ENCODE measurements at places on chromosomes 13 and 19.

DNA sequence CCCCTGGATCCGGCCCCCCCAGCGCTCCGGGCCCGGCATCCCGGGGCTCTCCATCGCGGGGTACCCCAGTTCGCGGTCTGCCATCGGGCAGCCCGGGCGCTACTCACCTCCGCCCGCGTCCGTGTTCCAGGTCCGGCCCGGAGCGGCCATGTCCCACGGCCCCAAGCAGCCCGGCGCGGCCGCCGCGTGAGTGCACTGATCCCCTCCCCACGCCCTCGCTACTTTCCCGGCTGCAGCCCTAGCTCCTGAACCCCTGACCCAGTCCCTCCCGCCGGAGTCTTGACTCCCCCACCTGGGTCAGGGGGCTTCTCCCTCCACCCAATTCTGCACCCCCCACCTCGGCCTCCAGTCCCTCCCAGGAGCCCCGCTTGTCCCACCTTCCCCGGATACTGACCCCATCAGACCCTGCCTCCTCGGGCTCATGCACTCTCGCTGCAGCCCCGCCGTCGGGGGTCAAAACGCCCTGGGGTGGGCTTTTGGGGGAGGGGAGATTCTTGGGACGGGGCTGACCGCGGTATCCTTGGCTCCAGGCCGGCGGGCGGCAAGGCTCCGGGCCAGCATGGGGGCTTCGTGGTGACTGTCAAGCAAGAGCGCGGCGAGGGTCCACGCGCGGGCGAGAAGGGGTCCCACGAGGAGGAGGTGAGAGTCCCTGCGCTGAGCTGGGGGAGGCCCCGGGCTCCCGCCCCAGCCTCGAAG is 566 bp downstream of the HMG20B start:
- no peak for DNase-seq

DNA sequence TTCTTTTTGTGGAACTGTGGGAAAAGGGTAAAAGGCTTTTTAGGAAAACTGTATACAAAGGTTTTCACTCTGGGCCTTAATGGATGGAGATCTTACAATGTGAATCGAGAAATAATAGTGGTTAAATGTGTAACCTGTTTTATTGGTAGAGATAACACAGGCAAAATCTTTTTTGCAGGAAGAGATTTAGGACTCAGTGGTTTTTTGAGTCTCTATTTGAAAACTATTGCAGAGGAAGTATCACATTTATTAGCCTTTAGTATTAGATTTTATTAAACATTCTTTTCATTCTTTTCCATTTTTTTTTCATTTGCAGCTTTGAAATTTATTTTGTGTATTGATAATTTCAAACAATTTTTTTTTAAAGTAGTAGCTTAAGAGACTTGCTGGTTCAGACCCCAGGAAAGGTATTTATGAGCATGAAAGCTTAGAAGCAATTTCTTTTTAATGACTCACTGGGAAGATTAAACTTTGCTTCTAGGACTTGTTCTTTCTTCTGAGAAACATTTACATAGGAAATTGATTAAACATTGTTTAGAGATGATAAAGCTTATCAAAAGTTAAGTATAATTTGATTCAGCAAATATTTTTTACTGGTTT is 10.5 kb downstream of the KLF5 start:
- no peak for DNase-seq

DNA sequence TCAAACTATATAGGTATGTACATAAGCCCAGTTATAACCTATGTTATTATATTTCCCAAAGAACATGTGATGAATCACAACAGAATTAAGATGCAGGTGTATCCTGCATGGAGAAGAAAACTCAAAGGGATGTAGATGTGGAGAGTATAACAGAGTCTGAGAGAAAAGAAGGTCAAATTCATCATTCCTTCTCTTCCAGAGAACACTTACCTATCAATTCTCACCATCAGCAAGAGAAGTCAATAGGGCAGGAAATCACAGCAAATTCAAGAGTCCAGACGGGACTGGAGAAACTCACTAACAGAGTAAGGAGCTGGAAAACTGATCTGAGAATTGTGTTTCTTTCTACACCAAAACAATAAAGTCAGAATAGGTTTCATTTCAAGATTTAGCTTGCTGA is 28.4 kb downstream of the DIAPH3 start:
- DNase-seq = no peak

GRCh38 chr13:31431722-31432137 is 232.0 kb downstream of the B3GLCT start:
- no peak for DNase-seq

DNA sequence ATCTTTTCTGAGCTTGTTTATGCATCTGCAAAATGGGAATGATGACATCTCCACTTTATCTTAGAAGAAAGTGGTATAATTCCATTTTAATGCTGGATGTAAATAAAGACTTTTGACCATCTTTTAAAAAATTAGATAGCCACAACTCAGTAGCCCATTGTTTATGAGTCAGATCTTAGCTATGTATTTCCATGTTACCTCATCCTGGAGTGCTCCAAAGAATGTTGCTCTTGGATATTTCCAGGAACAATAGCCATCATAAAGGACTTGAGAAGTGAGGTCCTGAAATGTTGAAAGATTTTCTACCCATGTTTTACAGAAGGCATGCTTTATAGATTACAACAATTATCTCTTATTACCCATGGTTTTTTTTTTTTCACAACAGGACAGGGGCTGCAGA is 229.3 kb upstream of the EDNRB start:
- no peak for DNase-seq

DNA sequence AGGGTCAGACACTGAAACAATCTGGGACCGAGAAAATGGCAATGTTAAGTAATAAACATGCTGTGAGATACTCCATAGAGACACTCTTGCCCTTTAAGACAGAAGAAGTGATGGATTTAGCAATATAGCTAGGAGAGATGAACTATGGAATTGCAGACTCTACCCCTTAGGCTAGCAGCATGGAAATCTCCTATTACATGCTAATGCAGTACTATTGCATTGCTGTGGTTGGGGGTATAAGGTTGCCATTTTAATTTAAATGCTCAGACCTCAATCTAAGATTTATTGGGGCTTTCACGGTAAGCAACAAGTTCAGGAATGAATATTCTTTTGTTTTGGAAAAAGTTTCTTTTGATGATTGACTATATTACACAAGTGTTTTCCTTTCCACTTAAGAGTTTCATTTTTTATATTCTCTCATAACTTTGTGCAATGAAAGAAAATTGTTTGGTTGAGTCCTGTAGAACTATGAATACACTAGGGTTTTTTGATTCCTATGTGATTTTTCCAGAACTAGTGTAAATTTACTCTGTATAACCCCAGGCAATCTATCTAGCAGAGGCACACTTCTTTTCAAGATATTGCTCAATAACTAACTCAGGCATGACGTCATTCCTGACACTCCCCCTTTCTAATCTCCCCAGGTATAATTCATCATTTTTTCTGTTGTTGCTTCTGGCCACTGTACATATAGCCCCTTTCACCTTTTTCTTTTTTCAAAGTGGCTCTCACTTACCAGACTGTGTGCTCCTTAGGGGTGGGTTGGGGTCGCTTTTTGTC is 394.7 kb upstream of the KLF12 start:
- DNase-seq = no peak

DNA sequence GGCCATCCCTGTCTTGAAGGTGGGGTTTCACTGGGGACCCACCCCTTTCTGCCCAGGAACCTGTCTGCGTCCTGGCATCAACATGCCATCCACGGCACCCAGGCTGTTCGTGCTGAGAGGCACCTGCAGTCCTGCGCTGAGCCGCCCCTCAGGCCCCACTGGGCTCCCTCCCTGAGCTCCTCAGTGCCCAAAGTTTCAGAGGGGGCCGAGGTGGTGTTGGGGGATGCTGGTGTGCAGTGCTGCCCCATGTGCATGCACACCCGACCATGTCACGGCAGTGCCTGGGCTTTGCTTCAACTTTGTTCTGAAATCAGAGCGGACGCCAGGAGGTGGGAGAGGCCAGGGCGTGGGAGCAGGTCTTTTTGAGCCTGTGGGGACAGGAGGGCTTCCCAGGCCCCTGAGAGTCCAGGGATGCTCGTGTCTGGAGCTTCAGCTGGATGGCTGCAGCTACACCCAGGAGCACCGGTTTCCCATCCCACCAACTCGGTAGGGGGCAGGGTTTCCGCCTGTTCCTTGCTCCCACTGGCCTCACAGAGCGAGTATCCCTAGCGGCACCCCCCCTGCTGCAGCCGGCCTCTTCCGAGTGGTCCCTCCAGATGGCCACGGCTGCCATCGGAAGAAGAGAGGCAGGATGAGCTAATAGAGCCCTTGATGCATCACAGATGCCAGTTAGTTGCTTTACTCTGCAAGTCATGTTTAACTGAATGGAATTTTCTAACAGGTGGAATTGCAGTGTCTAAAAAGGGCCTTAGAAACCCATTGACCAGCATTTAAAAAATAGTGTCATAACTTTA is 44.0 kb downstream of the WDFY2 start:
- DNase-seq = no peak

DNA sequence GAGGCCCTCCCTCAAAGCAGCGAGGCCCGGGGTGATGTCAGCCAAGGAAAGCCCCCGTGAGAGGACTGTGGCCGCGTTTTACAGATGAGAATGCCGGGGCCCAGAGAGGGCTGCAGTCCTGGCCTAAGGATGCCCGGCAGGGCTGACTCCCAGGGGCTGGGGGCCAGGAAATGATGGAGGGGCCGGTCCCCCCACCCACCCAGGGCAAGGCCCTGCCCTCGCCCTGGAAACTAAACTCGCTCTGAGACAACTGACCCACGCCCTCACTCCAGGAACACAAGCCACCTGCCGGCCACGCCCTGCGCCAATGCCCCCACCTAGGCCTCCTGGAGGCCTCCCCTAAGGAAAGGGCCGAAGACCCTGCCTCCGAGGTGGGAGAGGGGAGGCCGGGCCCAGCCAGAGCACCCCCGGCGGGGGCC is 7.2 kb downstream of the ZBTB7A start:
- DNase-seq = no peak

GRCh38 chr19:4795400-4795799 is 3.9 kb downstream of the FEM1A start:
- no peak for DNase-seq

GRCh38 chr13:31930901-31931522 is 100.6 kb upstream of the FRY start:
- no peak for DNase-seq

- DNase-seq = no peak
These were observed 654 bp downstream of the STAP2 start for GRCh38 chr19:4337906-4338440.

DNA sequence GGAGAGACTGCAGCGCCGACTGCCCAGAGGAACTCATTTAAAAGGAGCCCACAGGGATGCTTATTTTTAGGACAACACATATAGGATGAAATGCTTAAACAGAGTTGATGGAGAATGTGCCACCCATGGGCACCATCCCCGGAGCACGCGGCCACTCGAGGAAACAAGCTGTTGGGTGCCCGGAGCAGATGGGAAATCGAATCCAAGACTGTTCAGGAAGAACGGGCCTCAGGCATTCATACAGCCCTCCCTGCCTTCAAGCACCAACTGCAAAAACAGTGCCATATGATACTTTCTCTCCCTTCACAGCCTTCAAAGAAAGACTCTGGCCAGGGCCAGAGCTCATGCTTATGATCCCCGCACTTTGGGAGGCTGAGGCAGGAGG is 40.2 kb downstream of the RAB20 start:
- DNase-seq = no peak

GRCh38 chr13:20721454-20722357 is 18.2 kb downstream of the IL17D start:
- no peak for DNase-seq

DNA sequence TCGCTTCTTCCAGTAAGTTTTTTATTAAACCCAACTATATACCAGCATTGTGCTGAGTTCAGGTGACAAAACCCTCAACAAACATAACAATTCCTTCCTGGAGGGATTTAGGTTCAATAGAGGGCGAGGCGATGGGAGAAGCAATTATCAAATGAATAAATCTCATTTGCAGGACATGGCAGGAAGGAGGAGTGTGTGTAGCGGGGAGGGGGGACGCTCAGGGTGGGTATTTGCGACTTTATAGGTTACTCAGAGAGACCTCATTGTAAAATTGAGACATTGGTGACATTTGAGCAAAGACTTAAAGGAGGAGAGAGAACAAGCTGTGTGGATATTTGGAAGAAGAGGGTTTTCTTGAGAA is 3.9 kb downstream of the C3 start:
- DNase-seq = no peak

- DNase-seq = no peak
These were observed 14.7 kb upstream of the GRAMD1A start for GRCh38 chr19:34985249-34986022.

DNA sequence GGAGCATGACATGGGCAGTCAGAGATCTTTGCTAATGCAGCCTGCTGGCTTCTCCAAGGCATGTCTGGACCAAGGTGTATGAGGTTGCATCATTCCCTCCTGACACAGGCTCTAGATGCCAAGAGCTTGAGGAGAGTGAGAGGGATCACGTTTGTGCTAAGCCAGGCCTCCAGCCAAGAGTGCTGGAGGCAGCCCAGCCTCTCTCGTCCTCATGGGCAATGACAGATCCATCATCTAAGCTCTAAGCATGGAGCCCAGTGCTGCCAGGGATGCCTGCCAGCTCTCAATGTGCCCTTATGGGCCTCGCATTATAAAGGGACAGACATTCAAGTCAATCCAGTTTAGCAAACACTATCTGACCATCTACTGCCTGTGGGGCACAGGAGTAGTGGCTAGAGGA is 136.3 kb upstream of the VSTM2B start:
- no peak for DNase-seq

DNA sequence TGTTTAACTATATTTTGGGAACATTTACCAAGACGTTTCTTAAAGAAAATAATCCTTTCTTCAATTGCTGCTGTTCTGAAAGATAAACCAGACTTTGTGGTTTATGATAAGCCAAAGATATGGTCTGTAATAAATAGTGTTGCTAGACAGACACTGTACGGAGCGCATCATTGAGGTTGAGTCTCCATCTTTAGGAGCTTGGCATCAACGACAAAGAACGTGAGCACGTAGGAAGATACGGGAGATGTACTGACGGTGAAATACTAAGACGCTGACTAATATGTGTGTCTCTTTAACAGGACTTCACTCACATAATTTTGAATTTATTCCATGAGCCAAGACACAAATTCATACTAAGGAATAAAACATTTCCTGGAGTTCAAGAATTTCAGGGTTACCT is 16.2 kb downstream of the TEX29 start:
- DNase-seq = no peak

DNA sequence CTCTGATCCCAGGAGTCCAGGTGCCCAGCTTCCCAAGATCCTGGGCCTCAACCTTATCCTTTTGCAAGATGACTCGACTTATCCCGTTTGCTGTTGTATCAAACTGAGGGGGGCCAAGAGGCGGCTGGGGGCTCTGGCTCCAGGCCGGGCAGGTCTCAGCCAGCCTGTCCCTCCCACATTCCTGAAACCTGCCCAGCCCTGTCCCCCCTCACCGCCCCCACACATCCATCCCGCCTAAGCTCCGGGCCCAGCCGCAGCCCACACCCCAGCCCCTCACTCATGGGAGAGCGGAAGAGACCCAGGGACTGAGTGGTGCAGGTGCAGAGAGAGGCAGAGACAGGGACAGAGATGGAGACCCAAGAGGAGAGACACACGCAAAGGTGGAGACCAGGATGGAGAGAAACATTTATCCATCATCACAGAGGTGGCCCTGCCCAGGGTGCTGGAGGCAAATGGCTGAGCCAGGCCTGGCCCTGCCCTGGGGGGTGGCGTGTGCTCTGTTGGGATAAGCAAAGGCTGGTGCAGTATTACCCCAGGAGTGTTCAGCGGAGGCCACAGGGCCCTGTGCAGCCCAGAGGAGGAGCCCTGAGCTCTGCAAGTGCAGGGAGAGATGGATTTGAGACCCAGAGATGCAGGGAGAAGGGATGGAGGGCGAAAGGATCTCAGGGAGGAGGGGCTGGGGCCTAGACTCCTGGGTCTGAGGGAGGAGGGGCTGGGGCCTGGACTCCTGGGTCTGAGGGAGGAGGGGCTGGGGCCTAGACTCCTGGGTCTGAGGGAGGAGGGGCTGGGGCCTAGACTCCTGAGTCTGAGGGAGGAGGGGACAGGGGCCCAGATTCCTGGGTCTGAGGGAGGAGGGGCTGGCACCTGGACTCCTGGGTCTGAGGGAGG is 1.6 kb downstream of the BCAM start:
- no peak for DNase-seq

Data from stimulated activated CD8-positive, alpha-beta memory T cell treated with anti-CD3 and anti-CD28 coated beads, Interleukin-7, amount 100 ng/mL, for 1 hour (primary cell).